HepG2 (cell line): ENCODE measurements at places on chromosomes 4 and X. TPM values are rescaled to one million over a fixed set of nuclear protein-coding genes. Genes with fewer than 3 reads are reported as not detected.

Gene C4orf36
- not detected in 2 replicates for total RNA-seq

Gene PPP1R2C
- not detected in 2 replicates for total RNA-seq

DNA sequence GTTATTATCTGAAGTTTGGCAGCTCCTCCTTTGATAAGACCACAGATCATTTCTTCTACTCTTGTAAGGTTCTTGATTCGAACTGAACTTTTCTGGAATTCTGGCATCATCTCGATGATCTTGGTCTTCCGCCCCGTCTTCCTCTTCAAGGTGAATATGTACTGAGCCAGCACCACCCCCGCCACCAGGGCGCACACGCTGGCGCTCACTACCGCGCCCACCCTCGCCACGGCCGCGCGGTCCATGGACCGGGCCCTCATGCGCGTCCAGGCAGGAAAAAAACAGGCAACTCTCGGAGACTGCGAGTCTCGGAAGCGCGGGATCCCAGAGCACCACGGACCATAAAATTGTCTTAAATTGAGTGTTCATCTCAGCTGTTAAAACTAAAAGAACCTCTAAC is 458.4 kb upstream of the NDST3 start:
- no peak for DNase-seq

DNA sequence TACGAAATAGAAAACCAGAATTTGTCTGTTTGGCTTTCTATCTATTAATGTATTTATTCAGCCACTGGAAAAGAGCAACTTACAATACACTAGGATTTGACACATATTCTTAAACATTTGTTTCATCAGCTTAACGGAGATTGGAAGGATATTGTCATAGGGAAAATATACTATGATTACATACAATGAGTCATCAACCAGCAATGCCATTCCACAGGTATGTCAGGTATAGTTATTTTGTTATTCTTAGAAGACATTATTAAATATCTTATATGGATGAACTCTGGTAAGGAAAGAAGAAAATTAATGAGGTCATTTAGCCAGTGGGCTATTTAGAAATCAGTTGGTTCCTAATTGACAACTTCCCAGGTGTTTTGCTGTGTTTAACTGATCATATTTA is 926.6 kb downstream of the STIM2 start:
- DNase-seq = no peak

- DNase-seq = no peak
Measured at GRCh38 chrX:149079805-149080406, 425.2 kb downstream of the IDS start.

- DNase-seq = no peak
Measured at GRCh38 chr4:80471756-80472155, 136.2 kb downstream of the CFAP299 start.

DNA sequence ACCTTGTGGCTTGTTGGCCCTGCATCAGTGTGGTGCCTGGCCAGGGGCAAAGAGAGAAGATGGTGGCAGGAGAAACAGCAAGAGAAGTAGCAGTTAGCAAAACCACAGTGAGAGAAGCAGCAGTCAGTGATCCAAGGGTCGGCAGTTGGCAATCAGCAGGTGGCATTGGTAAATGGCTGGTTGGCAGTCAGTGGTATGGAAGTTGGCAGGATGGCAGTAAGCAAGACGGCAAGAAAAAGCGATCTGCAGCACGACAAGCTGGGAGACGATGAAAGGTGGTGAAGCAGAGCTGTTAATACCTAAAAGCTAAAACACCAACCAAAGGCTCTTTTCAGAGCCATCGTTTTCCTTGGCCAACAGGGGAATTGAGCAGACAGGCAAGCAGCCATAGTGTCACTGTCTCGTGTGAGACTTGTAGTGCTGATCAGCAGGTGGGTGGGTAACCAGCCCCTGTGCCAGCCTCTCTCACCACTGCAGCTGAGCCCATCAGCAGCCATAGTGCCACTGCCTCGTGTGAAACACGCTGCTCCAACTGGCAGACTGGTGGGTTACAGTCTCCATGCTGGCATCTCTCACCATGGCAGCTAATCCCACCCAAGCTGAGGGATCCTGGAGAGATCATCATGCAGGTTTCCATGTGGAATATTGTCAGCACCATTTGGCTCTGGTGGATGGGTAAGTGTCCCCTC is 2078.4 kb downstream of the PCDH7 start:
- DNase-seq = no peak

DNA sequence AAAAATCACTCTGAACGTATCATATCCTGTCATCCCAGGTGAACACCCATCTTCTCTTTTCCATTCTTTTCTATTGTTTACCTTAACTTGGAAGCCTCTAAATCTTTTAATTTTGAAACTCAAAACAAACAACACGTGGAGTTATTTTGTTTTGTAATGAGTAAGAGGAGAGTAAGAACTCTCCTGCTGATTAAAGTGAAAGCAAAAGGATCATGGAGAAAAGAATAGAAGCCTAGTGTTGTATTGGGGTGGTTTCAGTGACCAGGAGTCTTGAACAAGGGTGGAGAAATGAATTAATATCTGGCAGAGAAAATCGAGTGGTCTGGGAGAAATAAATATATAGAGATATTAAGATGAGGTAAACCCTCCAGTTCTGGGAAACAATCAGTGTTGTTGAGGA is 237.4 kb upstream of the UGT8 start:
- DNase-seq = no peak

GRCh38 chrX:102560423-102561068 is 38.8 kb upstream of the ARMCX5 start:
- DNase-seq = no peak

DNA sequence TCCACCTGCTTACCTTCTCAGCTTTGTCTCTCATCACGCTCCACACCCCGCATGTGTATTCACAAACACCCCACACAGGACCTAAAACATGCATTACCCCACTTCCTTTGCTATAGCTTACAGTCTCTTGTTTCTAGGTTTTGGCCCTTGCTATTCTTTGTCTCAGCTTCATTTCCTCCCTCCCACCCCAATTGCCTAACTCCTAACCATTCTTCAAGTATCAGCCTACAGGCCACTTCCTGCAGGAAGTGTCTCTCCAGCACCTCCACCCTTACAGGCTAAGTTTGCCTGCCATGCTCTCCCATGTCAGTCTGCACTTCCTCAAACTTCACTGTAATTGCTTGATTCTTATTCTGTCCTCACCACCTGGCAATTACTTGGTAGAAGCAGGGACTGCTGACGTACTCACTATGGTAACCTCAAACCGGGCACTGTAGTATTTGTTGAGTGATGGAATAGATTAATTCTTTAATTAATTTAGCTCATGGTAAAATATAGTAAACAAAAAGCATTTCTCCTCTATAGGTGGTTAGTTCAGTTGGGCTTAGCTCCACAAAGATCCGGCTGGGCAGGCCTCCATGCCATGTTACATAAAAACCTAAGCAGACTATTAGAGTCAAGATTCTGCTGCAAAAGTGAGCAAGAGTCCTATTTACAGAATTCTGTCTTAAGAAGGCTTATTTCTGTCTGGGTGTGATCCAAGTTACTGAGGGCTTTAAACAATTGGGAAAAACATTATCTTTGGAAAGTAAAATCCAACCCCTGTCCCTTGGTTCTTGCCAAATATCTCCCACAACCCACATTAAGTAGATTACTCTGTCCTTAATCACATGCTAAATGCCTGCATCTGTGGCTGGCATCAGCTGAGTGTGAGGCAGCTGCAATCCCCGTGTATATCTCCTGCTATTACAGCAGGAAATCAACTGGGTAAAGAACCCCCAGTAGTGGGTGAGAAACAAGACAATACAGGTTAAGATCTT is 124.7 kb upstream of the CPEB2 start:
- DNase-seq = no peak

- peak; percentile 29 for DNase-seq
Measured at GRCh38 chr4:166594326-166594946, 639.9 kb downstream of the SPOCK3 start.
